ENCODE measurements at places on chromosomes 4 and X.

- H3K27ac ChIP-seq, result no peak overlapping the region
- H3K4me3 ChIP-seq, result no peak overlapping the region
- no peaks in the 10 kb centered on the region for H3K27me3 ChIP-seq
Measured at GRCh38 chr4:41586675-41587225, 48.8 kb downstream of the LIMCH1 start.

GRCh38 chr4:74540193-74540592 lies 95.3 kb downstream of the AREG start:
- H3K27me3 ChIP-seq, result no peaks in the 10 kb centered on the region
- H3K27ac ChIP-seq, result no peak overlapping the region

DNA sequence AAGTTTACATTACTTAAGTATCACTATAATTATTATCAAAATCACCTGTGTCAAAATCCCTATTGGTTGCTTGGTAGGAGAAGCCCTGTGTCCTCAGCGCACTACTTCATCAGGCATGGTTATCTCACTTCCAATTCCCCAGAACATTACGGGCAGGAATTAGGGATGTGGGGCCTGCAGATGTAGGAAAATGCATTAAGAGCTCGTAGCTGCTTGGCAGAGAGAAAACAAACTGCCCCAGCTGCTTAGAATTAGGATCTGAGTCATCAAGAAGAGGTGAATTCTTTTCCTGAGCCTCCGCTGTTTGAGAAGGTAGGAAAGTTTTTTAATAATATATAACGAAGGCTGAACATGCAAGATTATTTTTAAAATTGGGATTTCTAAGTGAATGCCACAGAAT lies 31.1 kb upstream of the CLNK start:
- H3K4me3 ChIP-seq, result no peak overlapping the region
- no peaks in the 10 kb centered on the region for H3K4me1 ChIP-seq
- H3K27ac ChIP-seq, result no peak overlapping the region
- DNase-seq, result no peak
- H3K36me3 ChIP-seq, result no peaks in the 10 kb centered on the region

DNA sequence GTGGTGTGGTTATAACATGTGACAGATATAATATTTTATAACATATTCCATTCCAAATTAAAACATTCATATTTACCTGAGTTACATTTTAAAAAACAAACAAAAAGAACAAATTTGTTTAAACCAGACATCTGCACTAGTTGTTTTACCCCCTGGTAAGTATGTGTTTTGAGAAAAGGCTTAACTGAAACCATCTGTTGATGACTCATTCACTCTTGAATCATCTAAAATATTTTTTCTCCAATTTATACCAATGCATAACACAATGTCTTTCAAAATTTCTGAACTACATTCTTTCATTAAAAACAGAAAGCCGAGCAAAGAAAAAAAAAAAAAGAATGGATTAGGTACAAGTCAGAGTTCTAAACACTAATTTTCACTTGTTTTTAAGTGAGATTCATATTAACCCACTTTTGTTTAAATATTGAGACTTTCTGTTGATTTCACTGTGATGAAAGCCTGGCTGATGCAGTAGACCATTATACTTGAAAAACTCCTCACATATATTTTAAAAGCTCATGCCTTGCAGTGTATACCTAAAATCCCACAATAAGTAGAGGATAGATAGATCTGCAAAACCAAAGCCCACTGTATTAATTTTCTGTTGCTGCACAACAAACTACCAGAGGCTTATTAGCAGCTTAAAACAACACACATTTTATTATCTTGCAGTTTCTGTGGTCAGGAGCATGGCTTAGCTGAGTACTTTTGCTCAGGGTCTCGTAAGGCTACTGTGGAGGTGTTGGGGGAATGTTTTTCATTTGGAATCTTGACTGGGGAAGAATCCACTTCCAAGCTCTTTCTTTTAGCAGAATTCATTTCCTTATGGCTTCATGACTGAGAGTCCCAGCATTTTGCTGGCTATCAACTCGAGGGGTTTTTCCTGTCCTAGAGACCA lies 221.5 kb downstream of the PCDH18 start:
- H3K36me3 ChIP-seq, result no peaks in the 10 kb centered on the region
- H3K27ac ChIP-seq, result no peak overlapping the region
- no peaks in the 10 kb centered on the region for H3K27me3 ChIP-seq
- H3K4me1 ChIP-seq, result no peaks in the 10 kb centered on the region
- no peak overlapping the region for H3K4me3 ChIP-seq

GRCh38 chr4:148779771-148780170 lies 337.6 kb upstream of the NR3C2 start:
- H3K27me3 ChIP-seq, result no peaks in the 10 kb centered on the region
- H3K4me1 ChIP-seq, result no peaks in the 10 kb centered on the region
- DNase-seq, result no peak
- no peaks in the 10 kb centered on the region for H3K36me3 ChIP-seq
- no peak overlapping the region for H3K27ac ChIP-seq

DNA sequence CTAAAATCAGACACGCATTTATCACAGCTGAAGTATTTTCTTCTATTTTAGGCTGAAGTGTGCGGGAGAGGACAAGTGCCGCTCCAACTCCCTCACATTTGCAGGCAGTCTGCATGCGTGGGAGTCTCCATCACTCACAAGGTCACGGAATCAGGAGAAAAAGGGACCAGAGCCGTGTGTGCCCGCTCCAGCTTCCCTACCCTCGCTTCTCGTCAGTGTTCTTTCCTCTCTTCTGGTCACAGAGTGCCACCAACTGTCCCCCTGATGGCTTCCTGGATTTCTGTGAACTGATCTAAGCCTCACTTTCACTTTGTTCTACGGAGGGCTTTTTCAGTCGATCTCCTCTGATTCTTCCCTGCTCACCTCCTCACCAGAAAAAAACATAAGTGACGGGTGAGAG lies 407.4 kb upstream of the AADAT start:
- H3K4me3 ChIP-seq, result no peak overlapping the region
- H3K27me3 ChIP-seq, result no peaks in the 10 kb centered on the region
- no peaks in the 10 kb centered on the region for H3K36me3 ChIP-seq
- DNase-seq, result no peak

DNA sequence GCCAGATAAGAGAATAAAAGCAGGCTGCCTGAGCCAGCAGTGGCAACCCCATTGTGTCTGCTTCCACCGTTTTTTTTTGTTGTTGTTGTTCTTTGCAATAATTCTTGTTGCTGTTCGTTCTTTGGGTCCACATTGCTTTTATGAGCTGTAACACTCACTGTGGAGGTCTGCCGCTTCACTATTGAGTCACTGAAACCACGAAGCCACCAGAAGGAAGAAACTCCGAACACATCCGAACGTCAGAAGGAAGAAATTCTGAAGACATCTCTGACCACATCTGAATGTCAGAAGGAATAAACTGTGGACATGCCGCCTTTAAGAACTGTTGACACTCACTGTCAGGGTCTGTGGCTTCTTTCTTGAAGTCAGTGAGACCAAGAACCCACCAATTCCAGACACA lies 110.5 kb downstream of the PCDH18 start:
- H3K4me1 ChIP-seq, result no peaks in the 10 kb centered on the region
- H3K4me3 ChIP-seq, result no peak overlapping the region
- no peak for DNase-seq
- no peaks in the 10 kb centered on the region for H3K36me3 ChIP-seq

DNA sequence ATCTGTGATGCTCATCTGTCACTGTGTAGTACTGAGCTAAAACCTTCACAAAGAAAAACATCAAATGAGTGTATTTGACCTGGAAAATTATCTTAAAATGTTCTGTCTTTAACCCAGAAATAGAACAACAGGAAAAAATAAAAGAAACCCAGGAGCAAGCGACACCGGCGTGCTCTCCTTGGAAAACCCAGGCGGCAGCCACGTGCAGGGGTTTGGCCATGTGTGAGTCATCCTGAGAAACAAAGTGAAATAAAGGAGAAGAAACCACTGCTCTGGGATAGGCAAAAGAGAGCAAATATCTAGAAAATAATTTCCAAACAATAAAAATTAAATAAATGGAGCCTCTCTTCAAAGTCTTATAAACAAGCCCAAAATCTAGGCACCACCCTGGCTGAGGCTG lies 20.0 kb upstream of the TMEM128 start:
- H3K27ac ChIP-seq, result peak overlapping the region; percentile 82
- H3K4me3 ChIP-seq, result no peak overlapping the region
- DNase-seq, result no peak
- no peaks in the 10 kb centered on the region for H3K27me3 ChIP-seq
- peaks cover 17% of the 10 kb centered on the region for H3K36me3 ChIP-seq
- H3K4me1 ChIP-seq, result peaks cover 18% of the 10 kb centered on the region

DNA sequence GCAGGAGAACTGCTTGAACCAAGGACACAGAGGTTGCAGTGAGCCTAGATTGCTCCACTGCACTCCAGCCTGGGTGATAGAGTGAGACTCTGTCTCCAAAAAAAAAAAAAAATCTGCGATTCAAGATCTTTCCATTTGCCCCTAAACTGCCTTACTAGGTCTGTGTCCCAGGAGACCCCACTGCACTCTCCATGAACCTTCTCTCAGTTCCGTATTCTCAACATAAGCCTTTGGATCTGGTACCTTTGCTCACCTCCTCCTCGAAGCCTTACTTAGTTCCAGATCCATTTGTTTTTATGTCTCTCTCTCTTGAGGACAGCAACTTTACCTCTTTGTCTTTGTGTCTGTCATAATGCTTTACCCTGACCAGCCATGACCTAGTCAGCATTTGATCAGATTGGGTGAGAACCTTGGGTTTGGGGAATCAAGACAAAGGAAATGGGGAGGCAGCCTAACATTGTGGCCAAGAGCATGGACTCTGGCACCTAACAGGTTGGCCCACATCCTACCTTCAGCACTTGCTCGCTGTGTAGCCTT lies 33.7 kb downstream of the BST1 start:
- no peaks in the 10 kb centered on the region for H3K36me3 ChIP-seq
- H3K4me1 ChIP-seq, result no peaks in the 10 kb centered on the region
- no peak for DNase-seq
- no peak overlapping the region for H3K27ac ChIP-seq
- H3K27me3 ChIP-seq, result no peaks in the 10 kb centered on the region

- peaks cover 49% of the 10 kb centered on the region for H3K4me1 ChIP-seq
- DNase-seq, result no peak
- H3K27me3 ChIP-seq, result no peaks in the 10 kb centered on the region
- peak overlapping the region; percentile 82 for H3K27ac ChIP-seq
Measured at GRCh38 chr4:67721315-67721769, 20.4 kb upstream of the UBA6 start.

GRCh38 chr4:176302283-176303275 lies 17.2 kb upstream of the SPCS3 start:
- no peaks in the 10 kb centered on the region for H3K27me3 ChIP-seq
- DNase-seq, result no peak
- H3K36me3 ChIP-seq, result no peaks in the 10 kb centered on the region
- peaks cover 6% of the 10 kb centered on the region for H3K4me1 ChIP-seq
- H3K4me3 ChIP-seq, result no peak overlapping the region
- no peak overlapping the region for H3K27ac ChIP-seq

GRCh38 chr4:48420144-48420543 lies 63.0 kb upstream of the SLC10A4 start:
- no peak overlapping the region for H3K27ac ChIP-seq
- H3K4me3 ChIP-seq, result no peak overlapping the region
- no peak for DNase-seq
- no peaks in the 10 kb centered on the region for H3K27me3 ChIP-seq
- H3K36me3 ChIP-seq, result peaks cover 7% of the 10 kb centered on the region

- H3K4me1 ChIP-seq, result no peaks in the 10 kb centered on the region
- no peak overlapping the region for H3K27ac ChIP-seq
- peaks cover 33% of the 10 kb centered on the region for H3K36me3 ChIP-seq
Measured at GRCh38 chr4:38696697-38697096, 32.7 kb downstream of the KLF3 start.

All from keratinocyte (primary cell).